SIG-M5 (cell line): ENCODE measurements at places on chromosomes 5 and 9.

- no peak for DNase-seq
Observed at GRCh38 chr5:164214698-164215097, 709.3 kb downstream of the MAT2B start.

GRCh38 chr5:134784241-134784920, 25.8 kb downstream of the DDX46 start:
- no peak for DNase-seq

DNA sequence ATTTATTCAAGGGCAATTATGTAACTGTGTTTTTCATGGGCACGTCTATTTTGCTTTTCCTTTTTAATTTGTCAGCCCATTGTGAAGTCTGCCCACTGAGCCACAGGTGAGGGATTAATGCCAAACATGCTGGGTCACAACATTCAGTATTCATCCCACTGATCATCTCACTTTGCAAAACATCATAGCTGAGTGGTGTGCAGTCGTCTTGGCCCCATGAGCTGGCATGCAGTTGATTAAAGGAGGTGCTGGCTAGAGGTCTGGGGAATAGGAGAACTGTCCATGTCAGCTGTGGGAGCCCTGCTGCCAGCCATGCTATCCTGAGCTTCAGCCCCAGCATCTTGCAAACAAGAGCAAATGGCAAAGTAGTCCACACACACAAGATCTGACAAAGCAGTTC, 11.7 kb upstream of the ESM1 start:
- no peak for DNase-seq

GRCh38 chr5:163695830-163696578, 190.6 kb downstream of the MAT2B start:
- DNase-seq = no peak

DNA sequence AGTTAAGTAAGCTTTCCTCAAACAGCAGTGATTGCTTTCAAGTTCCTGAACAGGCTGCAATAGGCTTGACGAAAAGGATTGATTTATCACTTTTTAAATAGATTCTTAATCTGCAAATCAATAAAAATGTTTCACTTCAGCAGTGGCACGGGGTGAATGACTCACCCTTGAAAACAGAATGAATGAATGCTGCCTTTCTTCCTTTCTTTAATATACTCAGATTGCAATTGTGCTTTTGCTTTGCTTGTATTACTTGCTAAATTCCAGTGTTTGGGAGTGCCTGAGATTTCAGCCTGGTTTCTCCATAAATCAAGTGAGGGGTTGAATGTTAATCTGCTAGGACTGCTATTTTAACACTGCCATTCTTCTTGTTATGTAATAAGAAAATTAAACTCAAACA, 1293.8 kb downstream of the PTPRD start:
- DNase-seq = no peak

- no peak for DNase-seq
Observed at GRCh38 chr5:172086194-172086975, 79.9 kb upstream of the FBXW11 start.

DNA sequence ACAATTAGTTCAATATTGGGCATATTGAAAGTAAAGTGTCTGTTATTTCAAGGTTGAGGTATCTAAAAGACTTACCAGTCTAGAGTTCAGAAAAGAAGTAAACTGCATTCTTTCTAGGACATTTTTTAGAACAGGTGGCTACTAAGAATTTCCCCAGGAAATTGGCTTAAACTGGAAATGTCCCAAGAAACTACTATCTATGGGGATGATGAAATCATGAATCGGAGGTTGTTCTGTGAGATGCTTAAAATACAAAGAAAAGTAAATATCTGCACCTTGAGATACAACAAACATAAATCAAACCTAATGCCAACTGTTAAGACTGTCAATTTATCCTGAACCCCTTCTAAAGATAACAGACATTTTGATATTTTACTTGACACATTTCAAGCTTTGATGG, 226.5 kb upstream of the NREP start:
- DNase-seq = no peak

GRCh38 chr5:40784027-40784653, 14.0 kb downstream of the PRKAA1 start:
- no peak for DNase-seq

GRCh38 chr5:149804478-149805450, 74.7 kb downstream of the PPARGC1B start:
- no peak for DNase-seq

GRCh38 chr5:9244417-9244816, 301.5 kb downstream of the SEMA5A start:
- no peak for DNase-seq

GRCh38 chr5:143600396-143601075, 197.1 kb upstream of the NR3C1 start:
- peak; percentile 24 for DNase-seq

DNA sequence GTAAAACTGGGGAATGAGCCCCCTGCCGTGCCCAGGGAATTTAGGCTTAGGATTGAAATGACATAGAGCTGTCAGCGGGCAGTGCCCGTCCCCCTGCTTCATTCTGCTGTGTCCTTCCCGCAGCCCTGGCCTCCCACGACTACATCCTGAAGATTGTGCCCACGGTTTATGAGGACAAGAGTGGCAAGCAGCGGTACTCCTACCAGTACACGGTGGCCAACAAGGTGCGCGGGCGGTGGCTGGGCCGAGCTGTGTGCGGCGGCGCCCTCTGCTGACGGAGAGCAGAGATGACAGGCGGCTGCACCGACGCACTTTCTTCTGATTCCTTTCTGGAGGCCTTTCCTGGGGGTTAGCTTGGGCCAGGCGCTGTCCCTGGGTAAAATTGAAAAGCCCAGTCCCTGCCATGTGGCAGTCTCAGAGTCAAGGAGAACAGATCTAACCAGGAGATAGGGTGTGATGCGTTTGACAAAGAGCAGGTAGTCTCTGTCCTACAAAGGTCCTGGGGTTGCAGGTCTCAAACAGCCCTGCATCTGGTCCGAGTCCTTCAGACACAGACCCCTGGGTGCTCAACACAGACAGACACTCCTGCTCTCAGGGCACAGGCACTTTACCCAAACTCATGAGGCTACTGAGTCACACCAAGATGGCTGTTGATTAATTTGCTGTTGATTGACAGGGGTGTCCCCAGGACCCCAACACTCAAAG, 26.8 kb upstream of the RPL26L1 start:
- no peak for DNase-seq

DNA sequence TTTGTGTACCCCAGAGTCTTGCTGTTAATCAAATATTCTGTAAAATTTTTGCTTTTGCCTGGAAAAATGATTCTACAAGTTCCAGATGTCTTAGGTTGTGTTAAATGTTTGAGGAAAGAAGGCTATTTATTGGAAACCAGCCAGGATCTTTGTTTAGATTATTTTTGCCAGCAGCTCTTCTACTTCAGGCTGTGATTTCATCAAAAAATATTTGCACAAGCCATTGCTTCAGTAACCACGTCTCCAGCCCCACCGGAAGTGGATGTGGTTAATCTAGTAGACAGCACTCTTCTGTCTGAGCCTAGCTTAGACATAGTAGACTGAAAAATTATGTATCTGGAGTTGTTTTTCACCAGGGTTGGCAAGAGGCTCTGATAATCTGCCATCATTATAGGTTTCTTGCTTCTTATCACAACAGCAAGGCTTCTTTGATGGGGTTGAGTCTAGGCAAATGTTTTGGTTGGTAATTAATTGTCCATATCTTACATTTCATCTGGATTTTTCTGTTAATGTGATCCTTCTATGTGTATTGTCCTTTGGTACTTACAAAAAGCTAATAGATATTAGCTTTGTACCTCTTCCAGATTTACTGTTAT, 17.1 kb downstream of the KCTD16 start:
- peak; percentile 18 for DNase-seq

DNA sequence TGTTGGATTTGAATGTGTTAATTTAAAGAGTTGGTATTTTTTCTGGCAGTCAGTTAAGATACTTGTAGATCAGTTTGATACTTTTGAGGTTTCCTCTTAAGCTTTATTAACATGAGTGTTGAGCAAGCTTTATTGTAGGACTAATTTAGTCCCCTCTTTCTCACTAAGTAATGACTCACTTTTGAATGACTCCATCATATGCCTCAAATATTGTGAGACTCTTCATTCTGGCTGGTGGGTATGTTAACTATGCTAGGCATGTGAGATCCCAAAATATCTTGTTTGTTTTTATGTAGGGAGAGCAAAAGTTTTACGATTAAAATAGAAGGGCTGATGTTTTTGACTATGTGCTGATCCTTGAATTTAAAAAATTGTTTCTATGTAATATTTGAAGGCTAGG, 355.7 kb downstream of the IZUMO3 start:
- no peak for DNase-seq

DNA sequence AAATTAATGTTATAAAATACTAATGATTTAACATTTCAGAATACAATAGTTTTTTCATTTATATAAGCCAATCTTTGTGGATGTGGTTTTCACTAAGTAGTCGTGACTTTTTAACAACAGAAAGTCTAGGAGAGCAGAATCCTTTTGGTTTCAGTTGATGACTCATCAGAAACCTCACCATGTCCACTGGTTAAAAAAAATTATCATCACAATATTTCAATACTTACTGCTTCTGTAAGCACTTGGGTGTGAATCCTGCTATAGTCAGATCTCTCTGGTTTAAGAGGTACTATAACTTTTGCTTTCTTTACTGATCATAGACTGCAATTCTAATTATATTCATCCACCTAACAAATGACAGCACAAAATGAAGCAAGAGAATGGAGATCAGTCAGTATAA, 77.2 kb downstream of the MRPS30 start:
- no peak for DNase-seq

DNA sequence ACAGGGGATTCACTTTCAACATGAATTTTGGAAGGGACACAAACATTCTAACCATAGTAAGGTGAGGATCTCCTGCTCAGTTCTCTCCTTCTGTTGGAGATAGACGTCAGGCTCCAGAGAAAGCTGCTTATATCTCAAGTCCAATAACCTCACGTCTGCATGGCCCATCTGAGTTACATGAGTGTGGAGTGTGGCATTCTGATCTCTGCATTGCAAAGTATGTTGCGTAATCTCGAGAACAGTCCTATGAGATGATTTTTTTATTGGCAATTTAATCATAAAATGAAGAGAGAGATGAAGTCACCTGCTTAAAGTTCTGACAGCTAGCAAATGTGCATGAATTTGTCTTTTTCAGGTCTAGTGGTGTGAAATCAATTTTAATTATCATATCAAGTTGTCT, 118.8 kb downstream of the SLC12A2 start:
- DNase-seq = no peak

DNA sequence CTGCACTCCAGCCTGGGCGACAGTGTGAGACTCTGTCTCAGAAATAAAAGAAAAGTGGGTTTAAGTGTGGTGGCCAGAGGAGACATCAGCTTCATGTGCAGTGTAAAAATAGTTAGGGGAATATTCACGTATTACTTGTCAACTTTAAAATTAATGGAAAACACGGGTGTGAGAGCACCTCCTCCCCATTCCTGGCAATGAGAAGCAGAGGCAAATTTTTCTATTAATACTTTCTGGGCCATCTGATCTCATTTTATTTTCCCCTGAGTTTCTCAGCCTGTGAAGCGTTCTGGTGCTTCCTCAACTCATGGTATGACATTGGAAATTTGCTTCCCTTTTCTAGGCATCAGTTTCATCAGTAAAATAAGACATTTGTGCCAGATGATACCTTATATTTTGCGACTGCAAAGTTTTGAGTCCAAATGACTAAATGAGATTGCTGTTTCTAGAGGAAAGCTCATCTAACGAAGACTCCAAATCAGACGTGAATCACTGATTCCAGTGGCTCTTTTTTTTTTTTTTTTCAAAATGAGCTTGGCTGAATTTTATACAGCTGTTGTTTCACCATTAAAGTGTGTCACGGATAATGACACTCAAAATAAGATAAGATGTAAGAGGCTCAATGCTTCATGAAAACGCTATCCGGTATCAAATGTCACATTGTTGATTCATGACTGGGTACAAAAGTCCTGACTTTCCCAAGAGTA, 104.6 kb downstream of the MSX2 start:
- DNase-seq = no peak

DNA sequence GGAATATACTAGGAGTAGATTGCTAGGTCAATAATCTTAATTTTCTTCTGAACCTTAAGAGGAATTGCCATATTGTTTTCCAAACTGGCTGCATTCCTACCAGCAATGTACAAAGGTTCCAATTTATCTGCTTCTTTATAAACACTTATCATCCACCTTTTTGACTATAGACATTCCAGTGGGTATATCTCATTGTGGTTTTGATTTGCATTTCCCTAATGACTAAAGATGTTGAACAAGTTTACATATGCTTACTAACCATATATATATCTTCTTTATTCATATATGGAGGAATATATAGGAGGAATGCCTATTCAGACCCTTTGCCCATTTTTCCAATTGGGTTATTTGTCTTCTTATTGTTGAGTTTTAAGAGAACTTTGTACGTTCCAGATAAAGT, 7.6 kb downstream of the DNAJC18 start:
- no peak for DNase-seq

DNA sequence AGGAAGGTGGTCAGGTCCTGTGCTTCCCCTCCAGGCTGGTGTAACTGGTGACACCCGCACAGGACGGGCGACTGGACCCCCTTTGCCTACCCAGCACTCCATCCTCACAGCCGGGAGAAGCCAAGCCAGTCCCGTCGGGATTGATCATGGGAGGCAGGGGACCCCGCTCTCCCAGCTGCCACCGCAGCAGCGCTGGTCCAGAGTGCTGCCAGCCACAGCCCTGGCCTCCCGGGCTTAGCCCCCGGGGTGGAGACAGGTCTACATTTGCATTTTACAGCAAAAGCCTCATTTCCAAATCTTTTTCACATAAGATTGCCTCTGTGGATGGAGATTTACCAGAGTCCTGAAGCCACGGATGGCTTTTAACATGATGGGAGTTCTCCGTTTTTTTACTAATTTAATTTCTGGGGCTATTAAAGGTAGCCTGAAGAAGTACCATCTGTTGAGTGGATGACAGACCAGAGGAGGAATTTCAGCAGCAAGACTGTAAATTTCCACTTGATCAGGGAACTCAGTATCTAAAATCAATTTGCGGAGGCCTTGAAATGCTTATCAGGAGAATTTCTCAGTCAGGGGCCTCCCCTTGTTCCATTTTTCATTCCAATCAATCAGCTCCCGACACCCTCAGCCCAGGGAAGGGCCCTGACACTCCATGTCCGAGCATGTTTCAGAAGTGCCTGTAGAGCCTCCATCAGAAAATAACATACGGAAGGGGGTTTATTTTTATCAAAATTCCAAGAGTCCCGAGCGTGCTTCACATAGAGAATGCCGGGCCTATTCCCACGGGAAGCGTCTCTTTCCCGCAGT, 80.6 kb downstream of the OLFM1 start:
- no peak for DNase-seq

DNA sequence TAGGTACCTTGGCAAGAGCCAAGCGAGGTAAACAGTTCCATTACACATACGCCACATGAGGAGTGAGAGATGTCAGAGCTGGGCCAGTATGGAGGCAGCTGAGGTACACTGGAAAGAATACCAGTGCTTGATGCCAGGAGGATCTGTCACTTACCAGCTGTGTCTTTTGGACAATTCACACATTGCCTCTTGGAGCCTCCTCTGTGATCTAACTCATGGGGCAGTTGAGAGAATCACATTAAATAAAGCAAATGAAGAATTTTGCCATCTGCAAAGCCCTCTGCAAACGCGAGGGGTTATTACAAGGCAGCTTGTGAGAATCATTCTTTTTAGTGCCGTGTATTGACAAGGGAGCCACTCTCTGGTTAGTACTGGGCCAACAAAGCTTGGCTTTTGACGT, 429.7 kb upstream of the KLF4 start:
- no peak for DNase-seq

GRCh38 chr9:72474676-72475075, 46.7 kb upstream of the TMC1 start:
- no peak for DNase-seq
